Epithelial cell of prostate (primary cell): ENCODE measurements at places on chromosomes 11 and 22.

DNA sequence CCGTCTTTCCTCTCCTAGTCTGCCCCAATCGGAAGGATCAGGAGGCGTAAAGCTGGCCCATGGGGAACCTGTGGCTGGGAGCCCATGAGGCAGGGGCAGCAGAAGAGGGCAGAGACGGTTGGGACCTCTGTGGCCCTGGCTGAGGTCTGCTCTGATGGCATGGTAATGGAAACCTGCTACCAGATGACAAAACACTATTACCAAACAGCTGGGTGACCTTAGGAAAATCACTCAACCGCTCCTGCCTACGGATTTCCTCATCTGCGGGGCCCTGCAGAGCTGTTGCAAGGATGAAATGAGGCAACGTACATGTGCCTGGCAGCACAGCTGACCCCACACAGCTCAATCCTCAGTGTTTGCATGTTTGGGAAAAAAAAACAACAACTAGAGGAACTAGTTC is 4.6 kb downstream of the AP5B1 start:
- no peak for DNase-seq

DNA sequence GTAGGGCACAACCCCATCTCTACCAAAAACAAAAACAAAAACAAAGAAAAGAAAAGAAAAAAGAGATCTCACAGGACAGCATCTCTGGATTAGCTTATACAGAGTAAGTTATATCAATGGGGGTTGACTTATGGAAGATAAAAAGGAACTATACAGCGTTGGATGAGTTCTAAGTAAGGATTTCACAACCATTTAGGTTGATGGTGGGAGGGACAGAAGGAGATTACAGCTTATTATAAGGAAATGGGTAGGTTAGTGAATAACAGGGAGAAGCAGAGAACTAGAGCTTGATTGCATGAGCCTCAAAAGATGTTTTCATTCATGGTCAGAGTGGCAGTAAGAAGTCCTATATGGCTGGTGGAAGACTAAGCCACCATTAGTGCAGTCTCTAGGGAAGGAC is 60.3 kb downstream of the CECR2 start:
- no peak for DNase-seq

- no peak for DNase-seq
Measured at GRCh38 chr22:22752199-22752555, 107.8 kb downstream of the GGTLC2 start.

DNA sequence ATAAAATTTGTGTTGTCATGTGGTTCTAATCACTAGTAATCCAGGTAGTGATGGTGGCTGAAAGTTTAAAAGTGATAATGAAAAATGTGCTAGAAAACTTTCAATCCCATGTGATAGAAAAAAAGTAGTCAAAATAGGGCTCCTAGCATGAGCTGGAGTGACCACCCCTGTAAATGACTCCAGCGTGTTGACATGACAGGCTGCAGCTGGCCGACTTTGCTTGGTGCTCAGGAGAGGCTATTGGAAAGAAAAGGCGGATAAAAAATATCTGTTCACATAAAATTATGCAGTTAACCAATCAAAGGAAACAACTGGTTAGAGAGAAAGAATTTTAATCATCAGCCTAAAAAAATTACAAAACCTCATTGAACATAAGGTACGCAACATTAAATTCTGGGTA is 16.9 kb upstream of the MTCH2 start:
- no peak for DNase-seq

- no peak for DNase-seq
Measured at GRCh38 chr11:85281550-85281949, 345.6 kb downstream of the DLG2 start.

- DNase-seq = peak; percentile 67
Measured at GRCh38 chr11:66981976-66982578, 7.0 kb downstream of the C11orf86 start.
